MG63 (cell line): ENCODE measurements at places on chromosomes 13 and 19. TPM values are rescaled to one million over a fixed set of nuclear protein-coding genes. Genes with fewer than 3 reads are reported as not detected.

DNA sequence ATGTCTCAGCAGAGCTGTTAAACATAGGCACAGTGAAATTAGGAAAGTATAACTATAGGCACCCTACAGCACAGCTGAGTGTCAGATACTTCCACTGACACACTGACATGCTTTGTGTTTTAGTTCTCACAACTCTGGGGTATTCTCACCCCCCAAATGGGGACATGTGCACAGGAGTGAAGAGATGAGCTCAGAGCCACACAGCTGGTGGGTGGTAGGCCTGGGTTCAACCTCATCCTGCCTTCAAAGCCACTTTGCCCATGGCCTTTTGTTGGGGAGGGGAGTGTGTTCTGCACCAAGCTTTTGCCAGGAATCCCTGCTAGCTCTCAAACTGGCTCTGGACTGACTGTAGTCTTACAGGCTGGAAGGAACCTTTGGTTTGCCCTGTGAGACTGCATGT, 1.7 kb upstream of the SLC35E1 start:
- DNase-seq: no peak

GRCh38 chr19:49469828-49470614, 4.0 kb upstream of the FLT3LG start:
- no peak for DNase-seq

DNA sequence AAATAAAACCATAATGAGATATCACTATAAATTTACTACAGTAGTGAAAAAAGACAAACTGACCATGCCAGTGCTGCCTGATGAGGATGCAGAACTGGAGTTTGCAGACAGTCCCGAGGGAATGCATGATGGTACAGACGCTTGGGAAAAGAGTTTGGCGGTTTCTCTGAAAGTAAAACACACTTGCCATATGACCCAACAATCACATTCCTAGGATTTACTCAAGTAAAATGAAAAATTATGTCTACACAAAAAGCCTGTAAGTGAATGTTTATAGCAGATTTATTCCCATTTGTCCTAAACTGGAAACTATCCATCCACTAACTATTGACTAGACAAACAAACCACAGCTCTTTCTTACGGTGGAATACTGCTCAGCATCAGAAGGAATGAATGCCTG, 271.0 kb downstream of the DNAJC15 start:
- no peak for DNase-seq

SMIM17 gene
- not detected in 2 replicates for total RNA-seq

CYP2S1 gene
- total RNA-seq: 3.9 and 5.0 TPM in 2 replicates

C19orf73 gene
- 3.7 and 4.6 TPM in 2 replicates for total RNA-seq

LGALS7B gene
- total RNA-seq: not detected in 2 replicates

DNA sequence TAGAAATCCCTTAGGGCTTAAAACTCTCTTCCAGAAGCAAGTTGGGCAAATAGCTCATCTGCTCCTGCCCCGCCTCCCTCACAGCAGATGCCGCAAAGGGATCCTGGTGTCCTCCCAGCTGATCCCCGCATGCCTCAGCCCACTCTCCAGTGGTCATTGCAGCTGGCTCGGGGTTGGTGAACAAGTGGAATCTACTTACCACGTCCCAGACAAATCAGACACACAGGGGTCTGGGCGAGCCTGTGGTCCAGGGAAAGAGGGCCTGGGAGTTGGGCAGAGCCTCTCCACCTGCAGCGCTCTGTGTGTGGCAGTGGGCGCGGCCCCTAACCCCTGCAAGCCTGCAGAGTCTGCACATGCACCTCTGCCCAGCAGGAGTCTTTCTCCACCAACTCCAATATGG, 10.8 kb upstream of the C19orf33 start:
- no peak for DNase-seq

GRCh38 chr13:85536706-85537105, 262.5 kb downstream of the SLITRK6 start:
- DNase-seq: no peak
